ENCODE measurements at places on chromosomes 1 and 21.
A peak's percentile ranks its signal among the peaks of the same experiment; 100 is the strongest.

GRCh38 chr1:1562556-1563195 is 12.0 kb downstream of the SSU72 start:
- DNase-seq: no peak

DNA sequence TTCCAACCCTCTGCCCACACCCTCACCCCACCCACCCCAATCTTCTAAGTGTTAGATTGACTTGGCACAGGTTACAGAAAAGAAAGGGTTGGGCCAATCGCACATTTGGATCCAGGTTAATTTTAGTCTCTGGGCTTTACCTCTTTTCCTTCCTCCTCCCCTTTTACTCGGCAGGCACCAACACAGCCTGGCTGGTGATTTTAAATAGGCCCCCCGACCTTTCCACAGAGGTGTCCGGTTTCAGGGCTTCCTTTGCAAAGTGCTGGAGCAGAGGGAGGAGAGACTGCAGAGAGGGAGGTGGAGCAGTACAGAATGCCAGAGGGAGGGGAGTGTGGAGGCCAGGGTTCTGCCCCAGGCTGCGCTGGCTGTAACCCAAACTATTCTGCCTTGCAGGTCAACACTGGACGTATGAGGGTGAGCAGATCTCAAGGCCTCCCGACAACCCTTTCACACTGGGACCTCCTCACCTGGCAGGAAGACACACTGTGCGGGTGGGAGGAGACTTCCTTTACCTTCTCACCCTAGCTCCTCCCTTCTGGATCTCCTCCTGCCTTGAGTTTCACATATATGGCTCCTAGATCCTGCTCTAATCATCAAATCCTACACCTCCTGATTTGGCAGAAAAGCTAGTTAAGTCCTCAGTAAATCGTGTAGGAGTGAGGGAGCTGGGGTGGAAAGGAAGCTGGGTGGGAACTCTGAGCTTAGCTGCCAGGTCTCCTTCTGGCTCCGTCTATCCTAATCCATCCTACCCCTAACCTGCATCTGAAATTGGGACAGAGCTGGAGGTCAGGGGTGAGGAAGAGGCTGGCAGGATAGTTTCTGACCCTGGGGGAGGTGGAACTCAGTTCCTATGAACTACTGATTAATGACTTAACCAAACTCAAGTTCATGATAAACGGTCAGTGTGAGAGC is 2.4 kb downstream of the CA14 start:
- DNase-seq: no peak

DNA sequence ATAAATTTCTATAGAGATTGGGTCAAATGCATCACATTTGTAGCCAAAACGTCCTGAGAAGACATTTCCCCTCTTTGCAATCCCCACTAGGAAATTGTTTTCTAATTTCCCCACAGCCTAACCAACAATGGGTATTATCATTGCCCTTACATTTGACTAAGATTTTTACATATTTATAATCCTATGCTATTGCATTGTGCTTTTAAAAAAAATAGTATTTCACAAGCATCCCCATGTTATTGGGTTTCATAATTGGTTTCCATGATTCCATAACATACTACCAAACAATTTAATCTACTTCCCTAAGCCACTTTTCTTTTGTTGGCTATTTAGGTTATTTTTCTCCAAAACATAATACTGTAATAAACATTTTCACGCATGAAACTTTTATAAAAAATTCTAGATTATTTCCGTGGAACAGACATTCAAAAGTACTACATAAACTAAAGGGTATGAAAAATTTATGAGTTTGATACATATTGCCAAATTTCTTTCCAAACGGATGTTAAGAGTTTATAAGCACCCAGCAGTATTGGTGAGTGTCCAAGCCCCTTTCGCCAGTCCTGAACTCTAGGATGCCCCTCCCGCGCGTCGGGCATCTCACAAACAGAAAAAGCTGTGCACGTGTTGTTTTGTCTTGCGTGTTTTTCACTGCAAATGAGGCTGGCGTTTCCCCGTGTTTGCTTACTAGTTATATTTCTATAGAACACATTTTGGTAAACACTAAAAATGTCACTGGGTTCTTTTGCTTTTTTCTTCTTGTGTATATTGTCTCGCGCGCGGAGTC is 2.0 kb upstream of the LHX4 start:
- no peak for DNase-seq

DNA sequence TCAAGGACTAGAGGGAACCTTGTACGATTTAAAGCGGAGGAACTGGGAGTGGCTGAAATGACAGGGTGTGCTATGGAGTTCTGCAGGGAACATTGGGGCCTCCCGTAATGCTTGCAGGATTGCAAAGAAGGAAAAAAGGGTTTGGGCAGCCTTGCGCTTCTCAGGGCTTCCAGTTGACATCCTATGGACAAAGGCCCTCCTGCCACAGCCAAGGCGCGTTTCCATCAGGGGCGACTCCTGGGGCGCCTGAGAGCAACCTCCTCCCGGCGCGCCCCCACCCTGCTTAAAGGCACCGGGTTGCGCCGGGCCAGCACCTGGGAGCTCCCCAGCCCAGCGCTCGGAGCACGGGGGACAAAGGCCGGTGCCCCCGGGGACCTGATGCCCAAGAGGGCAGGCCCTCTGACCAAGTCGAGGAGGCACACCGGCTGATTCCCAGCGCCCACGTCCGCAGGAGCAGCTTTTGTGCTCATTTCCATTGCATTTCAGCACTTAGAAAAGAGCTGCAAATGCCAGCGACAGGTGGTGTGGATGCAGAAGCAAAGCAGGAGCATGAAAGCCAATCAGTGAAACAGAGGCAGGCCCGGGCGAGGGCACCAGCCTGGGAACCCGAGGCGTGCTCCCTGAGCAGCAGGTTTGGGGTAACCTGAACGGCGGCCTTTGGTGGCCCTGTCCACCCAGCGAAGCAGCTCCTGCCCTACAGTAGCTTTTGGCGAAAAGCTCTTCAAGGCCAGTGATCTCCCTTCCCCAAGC is 17.6 kb upstream of the RNF187 start:
- DNase-seq: no peak

DNA sequence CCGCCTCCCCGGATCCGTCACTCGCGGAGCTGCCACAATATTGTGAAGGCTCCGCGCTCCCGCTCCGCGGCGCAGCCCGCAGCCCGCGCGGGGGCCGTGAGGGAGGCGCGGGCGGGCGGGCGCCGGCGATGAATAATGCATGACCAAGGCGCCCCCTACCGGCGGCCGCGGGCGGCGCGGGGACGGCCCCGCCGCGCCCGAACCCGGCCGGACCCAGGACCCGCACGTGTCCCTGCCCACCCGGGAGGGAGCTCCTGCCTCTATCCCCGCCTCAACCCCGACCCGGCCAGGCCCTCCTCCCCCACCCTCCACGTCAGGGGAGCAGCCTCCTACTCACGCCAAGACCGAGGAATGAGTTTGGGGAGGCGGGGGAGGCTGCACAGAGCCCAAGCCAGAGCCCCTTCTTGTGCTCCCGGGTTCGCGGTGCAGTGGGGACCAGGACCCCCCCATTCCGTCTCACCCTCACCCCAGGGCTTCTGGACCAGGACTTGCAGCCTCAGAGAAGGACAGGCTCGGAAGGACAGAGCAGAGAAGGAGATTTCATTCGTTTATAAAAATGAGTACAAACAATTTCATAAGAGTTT is 70.8 kb upstream of the CASZ1 start:
- peak; percentile 74 for DNase-seq

DNA sequence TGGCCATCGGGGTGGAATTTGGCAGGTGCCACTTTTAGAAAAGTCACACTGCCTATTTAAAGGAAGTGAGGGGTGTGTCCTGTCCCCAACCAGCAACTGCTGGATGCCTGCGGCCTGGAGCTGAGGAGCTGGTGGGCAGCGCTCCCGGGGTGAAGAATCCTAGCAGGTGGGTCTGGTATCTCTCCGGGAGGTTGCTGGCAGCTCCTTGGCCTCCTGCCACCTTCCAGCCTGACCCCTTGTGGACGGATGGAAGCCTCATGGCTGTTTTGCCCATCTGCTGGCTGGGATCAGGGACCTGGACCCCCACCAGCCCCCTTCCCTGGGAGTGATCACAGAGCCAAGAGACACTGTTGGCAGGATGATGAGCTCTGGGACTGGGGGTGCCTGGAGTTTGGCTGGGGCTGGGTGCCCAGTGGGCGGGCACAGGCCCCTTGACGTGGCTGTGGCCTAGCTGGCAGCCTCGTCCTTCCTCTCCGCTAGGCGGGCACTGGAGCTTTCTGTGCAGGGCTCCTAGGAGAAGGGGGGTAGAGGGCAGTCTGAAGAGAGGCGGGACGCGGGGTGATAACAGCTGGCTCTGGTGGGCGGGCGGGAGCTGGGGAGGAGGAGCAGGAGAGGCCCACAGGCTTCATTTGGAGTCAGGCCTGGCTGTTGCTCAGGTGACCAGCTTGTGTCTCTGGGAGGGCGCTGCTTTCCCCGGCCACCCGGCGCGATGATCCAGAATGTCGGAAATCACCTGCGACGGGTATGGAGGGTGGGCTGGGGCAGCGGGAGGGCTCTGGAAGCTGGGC is at the start of gene ACOT11:
Gene ACOT11, plus strand, starts transcription at position 628 of the 788 bp plus-strand sequence. Its CDS starts 82 bp downstream, at position 710.
- peak; percentile 57 for DNase-seq

GRCh38 chr1:36918604-36919003 is 115.7 kb downstream of the GRIK3 start:
- no peak for DNase-seq

DNA sequence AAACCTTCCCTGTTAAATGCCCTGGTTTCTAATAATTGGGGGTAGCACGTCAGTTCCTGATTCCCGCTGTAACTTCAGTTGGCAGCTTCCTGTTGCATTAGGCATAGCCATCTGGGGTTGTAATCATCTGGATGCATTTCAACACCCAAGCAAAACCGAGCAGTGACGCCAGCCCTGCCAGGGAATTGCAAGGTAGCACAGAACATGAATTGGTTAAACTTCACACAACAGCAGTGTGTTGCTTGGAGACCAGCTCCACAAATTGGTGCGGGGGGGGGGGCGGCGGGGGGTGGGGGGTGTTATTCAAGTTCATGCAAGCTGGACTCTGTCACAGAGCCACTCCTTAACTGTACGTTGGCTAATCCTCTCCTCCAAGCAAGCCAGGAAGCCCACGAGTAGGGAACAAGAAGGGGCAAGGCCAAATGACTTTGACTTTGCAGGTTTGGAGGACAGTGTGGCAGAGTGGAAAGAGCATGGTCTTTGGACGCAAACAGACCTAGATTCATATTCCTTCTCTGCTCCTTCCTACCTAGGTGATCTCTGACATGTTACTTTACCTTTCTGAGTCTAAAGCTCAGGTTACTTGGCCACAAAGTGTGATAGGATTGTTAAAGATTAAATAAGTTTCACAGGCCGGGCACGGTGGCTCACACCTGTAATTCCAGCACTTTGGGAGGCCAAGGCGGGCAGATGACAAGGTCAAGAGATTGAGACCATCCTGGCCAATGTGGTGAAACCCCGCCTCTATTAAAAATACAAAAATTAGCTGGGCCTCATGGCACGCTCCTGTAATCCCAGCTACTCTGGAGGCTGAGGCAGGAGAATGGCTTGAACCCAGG is 4.7 kb downstream of the LAX1 start:
- no peak for DNase-seq

DNA sequence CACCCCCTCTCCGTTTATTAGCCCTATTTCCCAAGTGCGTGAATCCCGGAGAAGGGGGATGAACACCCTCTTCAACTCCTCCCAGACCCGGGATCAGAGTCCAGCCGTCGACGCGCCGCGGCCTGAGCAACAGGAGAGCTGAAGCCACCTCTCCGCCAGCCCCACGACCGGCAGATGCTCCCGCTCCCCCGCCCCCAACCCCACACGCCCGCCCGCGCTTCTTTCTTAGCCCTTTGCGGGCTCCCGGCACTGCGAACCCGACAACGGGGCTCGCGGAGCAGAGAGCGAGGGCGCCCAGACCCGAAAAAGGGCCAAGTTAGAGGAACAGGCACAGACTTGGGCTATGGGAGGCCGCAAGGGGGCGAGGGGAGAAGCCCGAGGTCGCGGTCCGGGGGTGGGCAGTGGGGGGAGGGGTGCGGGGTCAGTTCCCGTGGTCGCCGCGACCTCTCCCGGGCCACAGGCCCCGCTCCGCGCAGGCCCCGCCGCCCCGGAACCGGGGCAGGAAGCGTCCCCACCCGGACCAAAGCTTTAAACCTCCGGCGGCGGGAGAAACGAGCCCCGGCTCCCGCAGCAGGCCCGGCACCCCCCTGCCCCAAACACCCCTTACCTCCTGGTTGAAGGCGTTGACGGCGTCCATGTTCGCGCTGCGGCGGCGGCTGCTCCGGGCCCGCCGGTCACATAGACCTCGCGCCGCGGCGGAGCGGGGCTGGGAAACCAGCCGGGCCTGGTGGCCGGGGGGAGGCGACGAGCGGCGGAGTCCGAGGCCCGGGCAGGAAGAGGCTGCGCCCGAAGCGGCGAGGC is 662 bp downstream of the SCAF4 start:
- DNase-seq: peak; percentile 43

DNA sequence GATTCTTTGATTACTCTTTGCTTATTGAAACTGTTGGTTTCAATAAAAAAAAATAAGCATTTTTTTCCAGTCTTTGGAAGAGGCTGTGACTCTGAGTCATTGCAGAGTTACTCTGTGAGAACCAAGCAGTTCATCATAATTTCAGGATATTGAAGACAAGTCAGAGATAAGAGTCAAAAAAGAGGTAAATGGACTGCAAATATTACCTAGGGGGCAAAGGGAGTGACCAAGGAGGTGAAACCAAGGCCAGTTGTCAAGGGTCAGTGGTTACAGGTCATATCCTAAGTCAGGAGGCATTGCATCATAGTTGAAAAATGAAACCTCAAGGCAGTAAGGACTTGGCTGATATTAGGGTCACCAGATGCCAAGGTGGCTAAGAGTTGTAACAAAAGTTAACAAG is 597.1 kb upstream of the USP24 start:
- DNase-seq: no peak

GRCh38 chr1:58434181-58434580 is 112.3 kb downstream of the OMA1 start:
- DNase-seq: no peak

DNA sequence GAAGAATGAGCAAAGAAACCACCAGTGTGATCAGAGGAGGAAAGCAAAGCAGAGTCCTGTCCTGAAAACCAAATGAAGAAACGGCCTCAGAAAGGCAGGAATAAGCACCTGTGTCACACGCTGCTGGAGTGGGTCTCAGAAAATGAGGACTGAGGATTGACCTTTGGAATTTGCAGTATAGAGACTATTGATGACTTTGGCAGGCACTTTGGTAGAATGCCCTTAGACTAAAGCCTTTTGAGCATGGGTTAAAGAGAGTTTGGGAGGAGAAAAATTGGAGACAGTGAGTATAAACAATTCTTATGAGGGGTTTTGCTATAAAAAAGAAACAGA is 43.2 kb downstream of the HENMT1 start:
- no peak for DNase-seq

DNA sequence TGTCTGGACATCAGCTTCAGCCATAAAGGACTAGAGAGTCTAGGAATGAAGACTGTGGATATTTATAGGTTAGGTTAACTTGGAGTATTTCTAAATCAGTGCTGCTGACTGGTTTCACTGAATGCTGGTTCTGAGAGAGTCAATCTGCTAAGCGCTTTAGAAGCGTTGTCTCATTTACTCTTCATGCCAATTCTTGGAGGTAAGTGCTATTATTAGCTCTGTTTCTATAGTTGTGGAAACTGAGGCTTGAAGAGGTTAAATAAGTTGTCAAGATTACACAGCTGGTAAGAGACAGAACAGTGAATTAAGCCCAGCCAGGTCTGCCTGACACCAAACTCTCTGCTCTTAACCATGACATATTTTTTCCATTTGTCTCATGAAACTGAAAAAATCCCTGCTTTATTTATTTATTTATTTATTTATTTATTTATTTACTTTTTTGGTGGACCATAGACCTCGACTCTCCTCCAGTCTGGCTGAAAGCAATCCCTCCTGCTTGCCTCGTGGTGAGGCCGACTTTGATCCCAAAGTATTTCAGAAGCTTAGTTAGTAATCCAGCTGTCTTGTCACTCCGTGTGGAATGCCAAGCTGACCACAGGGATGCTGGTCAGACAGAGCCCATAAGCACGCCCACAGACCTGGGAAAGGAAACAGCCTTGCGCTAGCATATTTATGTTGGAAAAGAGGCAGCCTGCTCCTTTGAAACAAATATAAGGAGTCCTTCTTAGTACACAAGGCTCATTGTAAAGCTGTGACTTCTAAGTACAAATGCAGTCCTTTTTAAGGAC is 16.9 kb downstream of the NTMT2 start:
- no peak for DNase-seq

Data from mesothelial cell of epicardium (in vitro differentiated cells).